Stimulated activated CD4-positive, alpha-beta T cell treated with anti-CD3 and anti-CD28 coated beads, Interleukin-1b, Interleukin-23, amount 100 ng/mL, for 48 hours (primary cell): ENCODE measurements at places on chromosomes 3 and 15.

DNA sequence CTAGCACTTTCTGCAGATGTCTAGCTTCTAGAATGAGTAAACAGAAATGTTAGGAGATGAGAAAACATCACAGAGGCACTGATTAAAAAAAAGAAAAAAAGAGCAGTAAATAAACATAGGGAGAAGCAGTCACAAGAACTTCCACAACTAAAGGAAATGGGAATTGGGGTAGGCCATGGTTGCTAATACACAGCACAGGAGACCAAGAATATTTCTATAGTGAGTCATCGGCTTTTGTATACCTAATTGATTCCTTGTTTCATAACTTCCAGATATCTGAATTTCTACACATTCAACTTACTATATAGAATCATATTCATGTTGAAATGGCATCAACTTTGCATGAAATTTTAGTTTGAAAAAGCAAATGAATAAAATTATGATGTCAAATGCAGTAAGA lies 47.3 kb upstream of the TCF12 start:
- no peak for DNase-seq

DNA sequence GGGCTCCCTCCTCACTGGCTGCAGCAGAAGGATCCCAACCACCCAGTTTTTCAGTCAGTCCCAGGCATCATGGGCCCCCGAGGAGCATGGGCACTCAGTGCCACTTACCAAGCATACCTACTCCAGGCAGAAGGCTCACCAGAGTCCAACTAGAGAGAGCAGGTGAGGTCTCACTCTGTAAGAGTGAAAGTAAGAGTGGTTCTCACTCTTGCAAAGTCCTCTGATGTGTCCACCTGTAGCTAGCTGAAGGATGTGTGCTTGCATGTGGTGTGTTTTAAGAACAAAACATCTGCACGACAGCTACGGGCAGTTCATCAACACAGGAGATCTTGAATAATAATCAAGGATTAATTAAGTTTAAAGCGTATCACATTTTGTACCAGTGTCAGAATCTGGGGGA lies 49.7 kb downstream of the CCK start:
- no peak for DNase-seq

DNA sequence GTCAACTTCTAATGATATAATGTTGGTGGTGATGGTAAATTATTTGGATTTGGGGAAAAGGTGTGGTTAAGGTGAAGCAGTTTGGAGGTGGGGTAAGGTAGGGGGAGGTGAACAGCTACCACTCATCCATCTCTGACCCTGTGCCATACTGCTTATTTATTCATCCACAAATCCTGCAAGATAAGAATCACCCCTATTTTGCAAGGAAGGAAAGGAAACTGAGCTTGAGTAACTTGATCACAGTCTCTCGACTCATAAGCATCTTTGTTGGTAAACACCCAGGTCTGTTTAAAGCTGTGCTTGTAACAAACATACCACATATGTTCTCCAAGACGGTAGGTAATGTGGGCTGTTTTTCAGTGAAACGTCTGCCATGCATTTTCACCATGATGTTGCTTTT lies 67.3 kb downstream of the PTPRG start:
- no peak for DNase-seq

- no peak for DNase-seq
Observed at GRCh38 chr3:59212128-59212779, 162.4 kb upstream of the CFAP20DC start.

DNA sequence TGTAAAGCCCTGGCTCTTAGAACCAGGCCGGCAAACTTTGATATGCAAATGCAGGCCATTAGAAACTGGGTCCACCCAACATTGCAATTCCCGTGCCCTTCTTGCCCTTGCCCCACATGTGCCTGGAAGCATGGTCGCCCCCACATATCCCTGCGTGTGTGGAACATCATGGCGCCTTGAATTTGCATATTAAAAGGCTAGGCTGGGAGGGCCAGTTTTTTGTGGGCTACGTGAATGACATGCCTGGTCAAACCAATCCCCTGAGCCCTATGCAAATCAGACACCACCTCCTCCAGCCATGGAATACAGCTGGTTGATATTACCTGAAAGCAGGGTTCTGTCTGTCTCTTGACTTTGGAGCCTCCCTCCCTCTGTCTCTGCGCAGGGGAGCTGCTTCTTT lies 58.7 kb upstream of the ARHGEF26 start:
- DNase-seq: no peak

DNA sequence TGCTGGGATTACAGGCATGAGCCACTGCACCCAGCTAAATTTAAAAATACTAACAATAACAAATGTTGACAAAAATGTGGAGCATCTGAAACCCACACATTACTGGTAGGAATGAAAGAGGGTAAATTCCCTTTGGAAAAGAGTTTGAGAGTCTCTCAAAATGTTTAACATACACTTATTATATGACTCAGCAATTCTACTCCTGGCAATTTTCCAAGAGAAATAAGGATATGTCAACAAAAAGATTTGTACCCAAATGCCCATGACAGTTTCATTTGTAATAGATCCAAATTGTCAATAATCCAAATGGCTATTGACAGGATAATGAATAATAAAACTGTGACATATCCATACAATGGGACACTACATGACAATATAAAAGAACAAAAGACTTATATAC lies 9.0 kb downstream of the HCLS1 start:
- no peak for DNase-seq

GRCh38 chr15:82058026-82058425 lies 12.2 kb upstream of the MEX3B start:
- DNase-seq: no peak
